ENCODE measurements at places on chromosomes 5 and 9. TPM values are rescaled to one million over a fixed set of nuclear protein-coding genes. Genes with fewer than 3 reads are reported as not detected.

The ZNF462 gene
- 14.0 TPM for total RNA-seq

The ISCA1 gene
- 10.4 TPM for total RNA-seq

The OR13C5 gene
- total RNA-seq = not detected

The ACER2 gene
- total RNA-seq = 1.6 TPM

The ANKDD1B gene
- 0.95 TPM for total RNA-seq

The PCDHGA8 gene
- 4.4 TPM for total RNA-seq

The ADAMTS12 gene
- 9.8 TPM for total RNA-seq

The GRIN3A gene
- total RNA-seq = not detected

The BTNL9 gene
- not detected for total RNA-seq

The ALDH1A1 gene
- total RNA-seq = 10.1 TPM

The CDKN2A gene
- total RNA-seq = 28.2 TPM

The KCNIP1 gene
- not detected for total RNA-seq

The PAPPA gene
- total RNA-seq = 23.4 TPM

The PCDHA7 gene
- total RNA-seq = 0.47 TPM

The NUTM2F gene
- total RNA-seq = not detected

The ROPN1L gene
- total RNA-seq = 0.32 TPM

The SLC28A3 gene
- 0.16 TPM for total RNA-seq

The MPDZ gene
- total RNA-seq = 39.6 TPM

The BTNL8 gene
- total RNA-seq = not detected

The MYORG gene
- 0.63 TPM for total RNA-seq

The PCDHA4 gene
- total RNA-seq = 0.86 TPM

The FAM81B gene
- total RNA-seq = not detected

The RANBP17 gene
- total RNA-seq = 7.2 TPM

The GALT gene
- 34.5 TPM for total RNA-seq

The WNT8A gene
- total RNA-seq = not detected

The HABP4 gene
- 25.2 TPM for total RNA-seq

The INSL6 gene
- total RNA-seq = not detected

The MRNIP gene
- total RNA-seq = 28.9 TPM

The ZFP2 gene
- total RNA-seq = 2.6 TPM

The GRXCR2 gene
- total RNA-seq = not detected

The OLFML2A gene
- 5.7 TPM for total RNA-seq

The PLAC8L1 gene
- total RNA-seq = not detected

The DMRTA1 gene
- 0.47 TPM for total RNA-seq

The PTAR1 gene
- 63.6 TPM for total RNA-seq

All from bronchial smooth muscle cell (primary cell).